ENCODE measurements at places on chromosomes 7 and 10. TPM values are rescaled to one million over a fixed set of nuclear protein-coding genes. Genes with fewer than 3 reads are reported as not detected.

The SEMA4G gene
- total RNA-seq, result 1.7 TPM

The SFRP5 gene
- total RNA-seq, result not detected

The TRDMT1 gene
- total RNA-seq, result 5.2 TPM

The SVOPL gene
- not detected for total RNA-seq

The C7orf25 gene
- total RNA-seq, result 6.6 TPM

The DPYSL4 gene
- total RNA-seq, result 1.5 TPM

The MYL10 gene
- not detected for total RNA-seq

The WEE2 gene
- not detected for total RNA-seq

All from NCI-H460 (cell line).